Esophagus mucosa (tissue), 1 donor: ENCODE measurements at places on chromosomes 3 and 15. TPM values are rescaled to one million over a fixed set of nuclear protein-coding genes. Genes with fewer than 3 reads are reported as not detected.

NRG4 gene
- 1.6 TPM for total RNA-seq

- ATAC-seq = peak; percentile 37
These were observed 53.7 kb downstream of the CCDC54 start for GRCh38 chr3:107430996-107431245.

RLBP1 gene
- total RNA-seq = not detected

CTDSPL gene
- total RNA-seq = 27.2 TPM

DNA sequence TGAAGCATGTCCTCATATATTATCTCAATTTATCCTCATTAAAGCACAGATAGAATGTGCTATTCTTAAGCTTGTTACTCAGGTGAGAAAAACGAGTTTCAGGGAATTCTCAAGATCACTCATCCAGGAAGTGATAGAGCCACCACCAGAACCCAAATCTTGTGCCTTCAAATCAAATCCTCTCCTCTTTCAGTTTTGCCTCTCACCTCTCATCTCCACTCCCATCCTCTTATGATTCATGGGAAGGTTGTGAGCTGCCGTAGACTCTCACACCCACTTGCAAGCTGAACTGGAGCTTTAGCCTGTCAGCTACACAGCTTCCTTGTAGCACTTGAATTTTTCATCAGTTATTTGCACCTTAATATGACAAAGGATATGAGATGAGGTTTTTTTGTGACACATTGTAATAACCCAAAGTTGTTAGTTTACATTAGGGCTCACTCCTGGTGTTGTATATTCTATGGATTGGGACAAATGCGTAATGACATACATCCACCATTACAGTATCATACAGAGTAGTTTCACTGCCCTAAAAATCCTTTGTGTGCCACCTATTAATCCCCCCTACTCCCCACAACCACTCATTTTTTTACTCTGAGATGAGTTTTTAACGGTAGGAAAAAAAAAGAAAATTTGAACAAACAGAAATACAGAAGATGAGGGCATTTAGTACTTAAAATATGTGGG is 25.7 kb downstream of the GPR15 start:
- ATAC-seq = peak; percentile 93

- no peak for ATAC-seq
These were observed 33.1 kb downstream of the TXNRD3 start for GRCh38 chr3:126621627-126622345.

- ATAC-seq = no peak
These were observed 375.1 kb upstream of the THBS1 start for GRCh38 chr15:39205506-39206371.

DNA sequence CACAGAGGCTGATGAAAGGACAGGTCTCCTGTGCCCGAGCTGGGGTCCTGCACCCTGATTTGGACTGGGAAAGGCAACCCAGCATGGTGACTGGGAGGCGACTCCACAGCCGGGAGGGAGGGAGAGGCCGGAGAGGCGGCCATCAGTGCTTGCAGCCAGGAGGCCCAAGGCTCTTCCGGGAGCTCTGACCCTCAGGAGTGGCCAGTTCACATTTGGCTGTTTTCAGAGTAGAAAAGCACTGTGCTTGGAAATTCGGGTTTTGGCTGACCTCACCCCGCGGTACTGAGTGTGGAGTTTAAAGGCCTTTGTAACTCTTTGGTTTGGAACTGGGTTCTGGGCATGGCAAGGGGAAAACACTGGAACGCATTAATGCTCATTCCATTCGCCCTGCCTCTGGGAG is 31.9 kb downstream of the SMAD6 start:
- no peak for ATAC-seq

GPR62 gene
- total RNA-seq = not detected

DNA sequence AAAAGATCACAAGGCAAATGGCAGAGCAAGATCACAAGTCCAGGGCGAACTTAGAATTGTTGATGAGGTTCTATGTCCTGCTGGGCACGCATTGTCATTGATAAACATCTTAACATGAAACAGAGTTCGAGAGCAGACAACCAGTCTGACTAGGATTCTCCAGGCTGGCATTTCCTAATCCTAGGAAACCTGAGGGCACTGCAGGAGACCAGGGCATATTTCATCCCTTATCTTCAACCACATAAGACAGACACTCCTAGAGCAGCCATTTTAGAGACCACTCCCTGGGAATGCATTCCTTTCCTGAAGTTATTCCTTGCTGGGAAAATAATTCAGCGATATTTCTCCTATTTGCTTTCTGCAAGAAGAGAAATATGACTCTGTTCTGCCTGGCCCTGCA is 1199.9 kb downstream of the SI start:
- no peak for ATAC-seq

SPATA12 gene
- not detected for total RNA-seq

GRCh38 chr3:125357032-125357658 is 18.0 kb downstream of the ZNF148 start:
- ATAC-seq = peak; percentile 71

GRCh38 chr3:176755552-176755951 is 441.7 kb downstream of the TBL1XR1 start:
- ATAC-seq = no peak

GRCh38 chr3:55654123-55654760 is 167.1 kb upstream of the WNT5A start:
- no peak for ATAC-seq

GRCh38 chr3:153094386-153094785 is 67.6 kb upstream of the RAP2B start:
- ATAC-seq = no peak

DNA sequence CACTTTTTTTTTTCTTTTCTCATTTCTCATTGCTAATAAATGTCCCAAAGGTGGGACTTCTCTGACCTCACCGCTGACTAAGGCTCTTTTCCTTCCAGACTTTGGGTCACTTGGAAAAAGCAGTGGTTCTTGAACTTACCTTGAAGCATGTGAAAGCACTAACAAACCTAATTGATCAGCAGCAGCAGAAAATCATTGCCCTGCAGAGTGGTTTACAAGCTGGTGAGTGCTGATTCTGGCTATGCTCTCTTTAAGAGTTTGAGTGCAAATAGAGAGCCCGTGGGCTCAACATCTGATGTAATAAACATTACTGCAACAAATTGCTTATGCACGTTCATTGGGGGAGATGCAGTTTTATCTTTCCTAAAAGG is 2.0 kb downstream of the BHLHE40 start:
- ATAC-seq = no peak

DNA sequence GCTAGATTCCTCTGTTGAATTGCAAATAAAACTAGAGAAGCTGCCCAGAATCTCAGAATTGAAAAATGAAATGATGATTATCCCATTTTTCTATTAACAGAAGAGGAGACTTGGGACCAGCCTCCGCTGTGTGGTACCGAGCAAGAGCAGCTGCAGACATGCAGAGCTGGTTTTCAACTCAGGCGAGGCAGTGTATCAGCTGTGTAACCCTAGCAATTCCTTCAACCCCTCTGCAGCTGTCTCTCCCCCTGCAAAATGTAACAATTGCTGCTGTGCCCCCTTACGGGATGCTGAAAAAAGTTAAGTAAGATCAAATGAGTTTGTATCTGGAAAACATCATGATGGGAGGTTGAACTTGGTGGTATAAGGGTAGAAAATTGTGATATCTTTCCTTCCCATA is 98.5 kb upstream of the C3orf80 start:
- ATAC-seq = no peak

GRCh38 chr3:88013592-88013991 is 45.2 kb downstream of the CGGBP1 start:
- ATAC-seq = no peak

CHRD gene
- 0.84 TPM for total RNA-seq

- ATAC-seq = no peak
These were observed 20.5 kb upstream of the FGD5 start for GRCh38 chr3:14798231-14798630.

LRRC31 gene
- not detected for total RNA-seq

SNTN gene
- total RNA-seq = not detected

DNA sequence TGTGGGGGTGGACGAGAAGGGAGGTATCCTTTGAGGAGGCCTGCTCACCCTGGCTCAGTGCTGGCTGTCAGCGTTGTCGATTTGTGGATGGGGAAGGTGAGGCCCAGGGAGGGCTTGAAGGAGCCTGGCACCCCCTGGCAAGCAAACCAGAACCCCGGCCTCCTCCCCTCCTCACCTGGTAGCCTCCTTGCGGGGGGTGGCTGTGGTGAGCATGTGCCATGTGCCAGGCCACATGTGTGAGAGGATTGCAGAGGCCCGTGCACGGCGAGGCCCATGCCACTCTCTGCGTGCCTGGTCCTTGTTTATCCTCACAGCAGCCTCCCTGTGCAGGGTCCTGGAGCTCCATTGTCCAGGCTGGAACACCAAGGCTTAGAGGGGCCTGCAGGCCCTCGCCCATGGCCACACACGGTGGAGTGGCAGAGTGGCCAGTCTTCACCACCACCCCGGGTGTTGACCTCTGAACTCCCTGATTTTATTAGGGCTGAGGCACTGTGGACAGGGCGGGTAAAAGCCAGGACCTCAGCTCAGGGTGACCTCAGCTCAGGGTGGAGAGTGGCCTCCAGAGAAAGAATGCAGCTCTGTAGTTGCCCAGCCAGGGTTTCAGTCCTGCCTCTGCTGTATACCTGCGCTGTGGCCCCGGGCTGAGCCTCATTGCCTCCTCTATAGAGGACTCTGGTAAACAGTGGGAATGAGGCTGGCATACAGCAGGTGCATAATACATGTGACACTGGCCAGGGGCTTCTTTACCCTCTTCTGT is 29.1 kb downstream of the HDAC11 start:
- no peak for ATAC-seq

- no peak for ATAC-seq
These were observed 59.1 kb upstream of the CA12 start for GRCh38 chr15:63440756-63441155.

DNA sequence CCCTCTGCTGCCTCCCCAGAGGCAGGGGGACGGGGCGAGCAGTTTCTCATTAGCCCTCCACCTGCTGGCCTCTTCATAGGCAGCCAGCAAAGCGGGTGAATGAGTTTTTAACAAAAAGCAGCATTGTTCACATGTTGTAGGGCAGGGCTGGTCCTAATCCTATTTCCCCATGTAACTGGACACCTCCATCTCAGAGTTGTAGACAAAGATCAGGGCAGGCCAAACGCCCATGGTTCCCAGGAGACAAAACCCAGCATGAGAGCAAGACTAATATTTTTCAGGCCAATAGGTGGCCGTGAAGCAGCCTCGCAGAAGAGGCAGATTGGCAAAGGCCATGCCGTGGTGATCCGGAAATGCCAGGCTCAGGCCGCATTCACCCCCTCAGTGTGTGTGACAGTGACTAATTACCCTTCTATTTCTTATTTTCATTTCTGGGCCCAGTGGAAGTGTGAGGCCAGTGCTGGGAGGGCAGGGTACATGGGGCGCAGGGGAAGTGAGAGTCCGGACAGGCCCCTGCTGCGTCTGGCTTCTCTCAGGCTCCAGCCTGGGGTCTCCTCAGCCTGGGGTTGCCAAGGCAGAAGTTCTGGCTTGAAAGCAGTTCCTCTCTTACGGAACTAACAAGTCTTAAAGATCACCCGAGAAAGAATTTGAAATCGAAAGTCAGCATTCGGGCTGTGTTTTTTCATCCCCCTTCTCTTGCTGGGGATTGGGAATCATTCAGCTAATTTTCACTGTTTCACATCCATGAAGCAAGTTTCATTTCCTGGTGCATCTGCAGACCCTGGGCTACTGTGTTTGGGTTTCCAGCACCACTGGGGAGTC is 64.8 kb downstream of the BOC start:
- peak; percentile 9 for ATAC-seq

GRCh38 chr3:170589113-170589512 is 3.2 kb upstream of the SLC7A14 start:
- no peak for ATAC-seq

- peak; percentile 73 for ATAC-seq
These were observed 63.5 kb upstream of the KLF13 start for GRCh38 chr15:31262901-31263671.

GRCh38 chr3:52278510-52279069 is at the start of gene WDR82:
WDR82 (minus strand) TSS chr3:52278649; CDS start chr3:52278361, 288 bp downstream.
- peak; percentile 96 for ATAC-seq
